ENCODE measurements at places on chromosomes 2 and 18. TPM values are rescaled to one million over a fixed set of nuclear protein-coding genes. Genes with fewer than 3 reads are reported as not detected.

SLC9A4 gene
- total RNA-seq, result not detected

POTEI gene
- not detected for total RNA-seq

DNA sequence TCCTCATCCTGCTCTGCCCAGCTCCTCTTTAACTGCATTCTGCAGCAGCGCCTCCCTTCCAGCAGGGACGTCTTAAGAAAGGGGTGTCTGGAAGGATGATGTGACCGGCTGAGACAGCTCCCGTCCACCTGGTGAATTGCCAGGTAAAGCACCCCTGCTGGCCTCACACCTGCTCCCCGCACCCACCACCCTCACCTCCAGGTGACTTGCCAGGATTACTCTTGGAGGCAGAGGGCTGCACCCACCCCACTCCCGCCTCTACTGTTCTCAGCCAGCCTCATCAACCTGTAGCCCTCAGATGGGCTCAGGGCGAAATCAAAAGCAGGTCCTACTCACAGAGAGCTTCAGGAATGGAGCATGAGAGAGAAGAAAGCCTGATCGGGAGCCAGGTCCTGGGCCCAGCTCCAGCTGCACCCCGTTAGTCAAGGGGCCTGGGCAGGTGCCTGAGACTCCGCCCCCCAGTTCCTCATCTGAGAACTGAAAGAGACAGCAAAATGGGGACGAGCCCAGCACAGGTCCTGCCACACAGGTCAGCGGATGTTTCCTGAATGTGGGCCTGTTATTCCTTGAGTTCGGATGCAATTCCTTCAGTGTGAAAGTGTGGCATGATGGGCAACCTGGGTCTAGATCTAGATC, 5.6 kb downstream of the ADRA2B start:
- H3K4me1 ChIP-seq, result no peaks in the 10 kb centered on the region

DNA sequence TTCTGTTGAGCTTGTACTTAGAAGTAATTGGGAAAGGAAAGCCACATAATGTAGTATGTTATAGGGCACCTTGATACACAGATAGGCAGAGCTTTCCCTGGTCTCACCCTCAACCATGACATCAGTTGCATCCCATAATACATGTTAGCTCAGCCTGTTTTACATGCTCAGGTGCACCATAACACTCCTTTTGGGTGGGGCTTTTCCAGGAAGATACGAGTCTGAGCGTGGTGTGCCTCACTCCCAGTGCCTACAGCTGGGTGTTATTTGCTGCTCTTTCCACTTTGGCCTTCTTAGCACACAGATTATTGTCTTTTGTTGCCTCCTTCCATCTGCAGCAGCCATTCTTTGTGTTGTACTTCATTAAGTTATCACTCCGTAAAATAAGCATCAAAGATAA, 11.9 kb downstream of the TTC39C start:
- H3K4me1 ChIP-seq, result peaks cover 7% of the 10 kb centered on the region
- H3K4me3 ChIP-seq, result no peak overlapping the region
- DNase-seq, result no peak
- no peaks in the 10 kb centered on the region for H3K27me3 ChIP-seq

DNA sequence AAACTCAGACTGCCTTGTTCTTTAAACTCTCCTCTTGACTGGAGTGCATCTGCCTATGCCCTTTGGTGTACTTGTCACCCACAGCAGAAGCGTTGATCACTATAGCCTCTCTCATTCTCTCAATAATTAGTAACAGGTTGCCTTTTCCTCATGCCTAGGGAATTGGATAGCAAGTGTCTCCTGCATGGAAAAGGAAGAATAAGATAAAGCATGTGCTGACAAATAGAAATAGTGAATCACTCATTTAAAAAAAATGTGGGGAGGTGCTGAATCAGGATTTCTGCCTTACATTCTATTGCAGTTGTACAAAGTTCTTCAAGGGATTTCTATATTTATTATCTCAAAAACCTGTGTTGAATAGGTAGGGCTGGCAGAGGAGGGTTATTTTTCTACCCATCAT, 323.0 kb downstream of the TXNL1 start:
- H3K36me3 ChIP-seq, result no peaks in the 10 kb centered on the region
- H3K4me1 ChIP-seq, result no peaks in the 10 kb centered on the region
- no peaks in the 10 kb centered on the region for H3K27me3 ChIP-seq
- no peak overlapping the region for H3K27ac ChIP-seq
- no peak for DNase-seq

DNA sequence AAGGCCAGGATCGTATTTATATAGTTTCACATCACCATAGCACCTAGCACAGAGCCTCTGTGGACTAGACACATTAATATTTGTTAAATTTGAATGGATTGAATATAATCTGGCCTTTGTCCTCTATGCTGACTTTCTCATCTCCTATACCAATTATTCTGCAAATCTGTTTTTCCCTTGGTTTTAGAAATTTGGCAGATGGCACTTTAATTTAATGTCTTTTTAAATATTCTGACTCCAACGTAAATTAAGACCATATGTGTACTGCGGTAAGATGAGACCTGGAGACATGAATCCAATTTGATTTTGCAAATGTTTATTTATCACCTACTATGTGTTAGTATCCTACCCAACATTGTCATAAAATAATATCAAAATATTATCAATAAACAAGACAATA, 1281.9 kb upstream of the PIK3C3 start:
- no peak for DNase-seq
- H3K27me3 ChIP-seq, result no peaks in the 10 kb centered on the region
- H3K27ac ChIP-seq, result no peak overlapping the region
- no peak overlapping the region for H3K4me3 ChIP-seq

DNA sequence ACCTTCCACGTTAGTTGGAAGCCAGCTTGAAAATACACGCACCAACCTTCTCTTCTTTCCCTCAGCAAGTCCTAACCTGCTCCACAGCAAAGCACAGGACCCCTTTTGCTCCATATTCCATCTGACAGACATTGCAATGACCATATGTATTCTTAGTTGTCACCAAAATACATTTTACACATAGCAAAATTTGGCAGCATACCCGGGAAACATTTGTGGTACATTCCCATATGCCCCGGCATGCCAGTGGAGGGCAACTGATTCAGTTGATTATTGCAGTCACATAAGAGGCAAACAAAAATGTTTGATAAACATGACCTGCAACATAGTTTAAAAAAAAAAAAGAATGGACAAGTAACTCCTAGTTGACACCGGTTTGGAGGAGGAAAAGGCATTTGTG, 202.1 kb upstream of the UBE2E3 start:
- no peaks in the 10 kb centered on the region for H3K27me3 ChIP-seq
- no peak for DNase-seq
- H3K27ac ChIP-seq, result no peak overlapping the region
- no peak overlapping the region for H3K4me3 ChIP-seq
- H3K36me3 ChIP-seq, result no peaks in the 10 kb centered on the region

GRCh38 chr2:111117598-111118480, 2.9 kb upstream of the BCL2L11 start:
- H3K27me3 ChIP-seq, result peaks cover 75% of the 10 kb centered on the region
- H3K27ac ChIP-seq, result no peak overlapping the region
- peak; percentile 23 for DNase-seq

RIT2 gene
- not detected for total RNA-seq

Measured in left lung (tissue), 14 donors.